Activated naive CD4-positive, alpha-beta T cell (primary cell): ENCODE measurements at places on chromosomes 11 and 22.

- DNase-seq = no peak
Observed at GRCh38 chr22:46001426-46002106, 24.6 kb upstream of the WNT7B start.

GRCh38 chr22:43427296-43428004, 15.6 kb downstream of the MPPED1 start:
- DNase-seq = no peak

DNA sequence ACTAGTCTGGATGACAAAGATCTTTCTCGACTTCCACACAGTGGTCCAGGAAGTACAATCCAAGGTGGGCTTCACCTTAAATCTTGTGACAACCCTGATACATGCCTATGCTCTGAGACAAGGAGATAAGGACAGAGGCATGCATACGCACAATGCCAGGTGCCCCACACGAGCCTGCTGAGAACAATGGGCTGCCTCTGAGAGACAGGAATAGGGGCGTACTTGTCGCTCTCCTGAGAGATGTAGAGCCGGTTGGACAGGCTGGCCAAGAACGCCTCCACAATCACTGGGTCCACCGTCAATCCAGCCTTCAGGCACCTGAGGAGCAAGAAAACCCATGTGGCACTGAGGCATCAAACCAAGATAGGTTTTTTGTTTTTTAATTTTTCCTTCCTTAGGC, 25.5 kb downstream of the SERPIND1 start:
- DNase-seq = no peak

GRCh38 chr11:123573286-123573685, 81.1 kb downstream of the SCN3B start:
- DNase-seq = no peak

GRCh38 chr11:44994753-44995152, 44.1 kb upstream of the TP53I11 start:
- DNase-seq = no peak

- no peak for DNase-seq
Observed at GRCh38 chr11:31957674-31958073, 133.2 kb upstream of the RCN1 start.

DNA sequence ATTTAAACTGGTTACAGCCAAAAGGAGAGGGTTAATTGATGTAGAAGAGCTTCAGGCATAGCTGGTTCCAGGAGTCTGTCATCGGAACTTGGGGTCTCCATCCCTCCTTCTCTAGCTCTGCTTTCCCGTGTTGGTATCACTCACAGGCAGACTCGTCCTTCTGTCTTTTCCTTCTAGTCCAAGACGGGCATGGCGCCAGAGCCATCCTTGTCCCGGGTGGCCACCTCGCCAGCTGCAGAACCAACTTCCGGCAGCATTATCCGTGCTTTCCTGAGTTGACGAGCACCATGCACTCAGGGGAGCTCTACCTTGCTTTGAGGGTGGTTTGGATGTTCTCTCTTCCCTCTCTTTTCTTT, 14.7 kb downstream of the LINC01488 start:
- no peak for DNase-seq

DNA sequence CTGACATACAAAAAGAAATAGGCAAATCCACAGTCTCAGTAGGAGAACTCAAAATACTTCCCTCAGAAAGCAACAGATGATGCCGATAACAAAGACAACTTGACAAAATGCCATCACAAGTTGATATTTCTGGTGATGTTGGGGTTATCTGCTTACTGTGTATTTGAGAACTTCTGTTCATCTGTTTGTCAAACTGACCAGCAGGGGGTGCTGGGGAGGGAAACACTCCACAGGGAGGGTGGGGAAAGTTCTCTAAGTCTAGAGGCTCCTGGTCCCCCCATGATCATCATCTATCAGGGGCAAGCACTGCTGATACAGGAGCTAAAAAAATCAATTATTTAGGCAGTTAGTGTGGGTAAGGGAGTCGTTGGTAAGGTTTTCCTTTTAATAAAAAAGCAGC, 19.2 kb downstream of the GLYATL1 start:
- DNase-seq = no peak

DNA sequence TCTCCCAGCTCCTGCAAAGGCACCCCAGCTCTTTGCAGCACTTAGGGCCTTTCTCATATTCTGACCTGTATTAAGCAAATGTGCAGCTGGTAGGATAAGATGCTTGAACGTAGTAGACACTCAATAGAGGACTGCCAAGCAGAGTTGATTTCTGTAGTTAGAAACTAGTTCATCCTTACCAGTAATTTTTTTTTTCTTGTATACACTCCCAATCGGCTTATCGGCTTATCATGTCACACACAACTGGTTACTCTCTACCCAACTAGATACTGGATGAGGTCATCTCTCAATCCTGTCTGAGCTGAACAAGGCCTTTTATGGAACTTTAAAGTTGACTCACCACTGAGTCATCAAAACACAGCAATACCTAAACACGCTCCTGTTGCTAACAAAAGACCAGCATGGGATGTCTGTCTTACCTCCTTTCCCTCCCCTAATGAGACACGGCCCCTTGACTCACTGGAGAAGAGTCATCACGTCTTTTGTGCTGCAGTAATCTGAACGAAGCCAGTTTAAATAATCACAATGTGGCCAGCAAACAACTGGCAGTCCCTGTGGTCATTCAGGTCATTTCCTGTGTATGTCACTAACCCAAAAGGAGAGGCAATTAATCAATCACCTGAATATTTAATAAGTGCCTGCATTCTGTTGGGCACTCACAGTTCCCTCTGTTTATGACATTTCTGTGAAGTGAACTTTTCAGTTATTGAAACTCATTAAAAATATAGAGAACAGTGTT, 7.5 kb upstream of the WEE1 start:
- DNase-seq = no peak

DNA sequence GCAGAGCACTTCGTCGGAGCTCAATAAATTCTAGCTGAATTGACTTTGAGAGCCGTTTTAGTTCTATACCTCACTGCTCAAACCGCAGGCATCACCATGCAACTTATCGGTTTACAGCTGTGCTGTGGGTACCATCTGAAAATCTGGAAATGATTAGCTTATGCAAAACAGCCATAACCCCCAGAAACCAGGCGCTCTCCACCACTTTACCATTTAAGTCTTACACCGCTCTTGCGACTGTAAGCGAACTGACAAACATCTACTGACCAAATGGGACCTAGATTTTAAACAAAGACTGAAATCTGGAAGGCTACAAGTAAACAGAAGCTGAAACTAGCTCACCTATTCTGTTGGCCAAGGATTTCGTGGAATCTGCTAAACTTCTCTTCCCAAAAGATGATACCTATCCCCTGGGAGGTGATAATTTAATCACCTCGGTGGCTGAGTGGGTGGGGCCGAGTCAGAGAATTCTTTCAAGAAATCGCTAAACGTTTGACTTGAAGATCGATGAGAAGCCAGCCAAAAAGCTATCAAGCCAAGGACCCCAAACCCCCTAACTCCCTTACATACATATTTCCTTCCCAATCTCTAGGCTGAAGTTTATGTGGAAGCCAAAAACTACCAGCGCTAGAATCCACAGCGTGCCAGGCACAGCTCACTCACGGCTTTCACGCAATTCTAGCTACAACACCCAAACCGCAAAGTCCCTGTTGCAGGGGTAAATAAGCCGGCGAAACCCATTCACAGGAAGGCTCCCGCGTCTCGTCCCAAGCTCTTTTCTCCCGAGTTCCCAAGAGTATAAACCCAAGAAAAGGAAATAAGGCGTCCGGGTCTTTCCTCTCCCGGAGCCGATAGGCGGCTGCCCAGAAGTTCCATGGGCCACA, 644 bp downstream of the SPTY2D1 start:
- no peak for DNase-seq

- no peak for DNase-seq
Observed at GRCh38 chr11:120462825-120463224, 48.7 kb upstream of the GRIK4 start.

- DNase-seq = no peak
Observed at GRCh38 chr11:102780491-102780918, at the start of gene MMP10. TSS of gene MMP10 (minus strand) at chr11:102780628. CDS start at chr11:102780591, 37 bp downstream.

GRCh38 chr11:32440916-32441315, 5.6 kb upstream of the WT1 start:
- no peak for DNase-seq

- no peak for DNase-seq
Observed at GRCh38 chr22:21000987-21001600, 824 bp downstream of the THAP7 start.

DNA sequence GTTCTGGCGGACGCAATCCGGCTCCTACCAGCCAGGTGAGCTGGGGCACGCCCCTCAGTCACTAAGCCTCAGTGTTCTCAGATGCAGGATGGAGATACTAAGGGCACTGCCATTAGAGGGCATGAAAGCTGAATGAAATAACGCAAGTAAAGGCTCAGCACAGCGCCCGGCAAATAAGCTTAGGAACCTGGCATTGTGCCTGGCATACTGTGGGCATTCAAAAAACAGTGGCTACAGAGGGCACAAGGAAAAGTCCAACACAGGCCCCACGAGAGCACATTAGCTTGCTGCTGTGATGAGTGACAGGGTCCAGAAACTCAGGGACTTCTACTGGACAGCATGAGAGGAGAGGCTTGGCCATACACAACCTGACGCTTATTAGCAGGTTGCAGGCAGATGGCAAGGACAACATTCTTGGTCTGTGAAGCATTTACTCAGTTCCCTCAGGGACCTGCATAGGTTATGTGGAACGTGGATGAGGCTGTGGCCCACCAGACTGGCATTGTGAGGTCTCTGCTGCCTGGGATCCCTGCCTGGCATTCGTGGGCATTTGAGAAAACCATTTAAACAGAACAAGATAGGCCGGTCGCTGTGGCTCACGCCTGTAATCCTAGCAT, 12.2 kb downstream of the TXN2 start:
- DNase-seq = no peak

- no peak for DNase-seq
Observed at GRCh38 chr11:130131961-130132850, 27.4 kb upstream of the ST14 start.

DNA sequence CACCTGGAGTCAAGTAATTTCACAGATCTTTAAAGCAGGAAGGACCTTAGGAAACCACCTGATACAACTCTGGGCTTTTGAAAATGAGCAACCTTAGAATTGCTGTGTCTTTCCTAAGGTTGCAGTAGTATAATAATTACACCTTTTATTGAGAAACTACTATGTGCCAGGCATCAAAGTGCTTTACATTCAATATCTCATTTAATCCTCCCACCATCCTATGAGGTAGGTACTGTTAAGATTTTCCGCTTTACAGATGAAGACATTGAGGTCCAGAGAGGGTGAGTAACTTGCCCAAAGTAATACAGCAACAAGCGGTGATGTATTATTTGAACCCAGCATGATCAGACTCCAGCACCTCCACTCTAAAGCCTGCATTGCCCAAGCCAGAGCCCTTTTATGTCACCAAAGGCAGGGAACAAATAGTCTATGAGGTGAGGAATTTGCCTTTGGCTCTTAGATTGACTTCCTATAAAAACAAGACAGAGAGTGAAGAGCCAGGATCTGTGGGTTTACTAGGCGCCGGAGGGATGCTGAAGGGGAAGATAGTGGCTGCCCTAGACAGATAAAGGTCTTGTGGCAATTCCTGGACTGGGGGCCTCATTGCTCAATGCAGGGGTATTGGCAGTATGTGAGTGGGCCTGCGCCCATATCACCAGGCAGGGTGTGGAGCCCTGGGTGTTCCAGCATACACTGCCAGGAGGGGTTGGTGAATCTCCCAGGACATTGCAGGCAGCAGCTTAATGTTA, 157.1 kb downstream of the FBXO7 start:
- DNase-seq = no peak

DNA sequence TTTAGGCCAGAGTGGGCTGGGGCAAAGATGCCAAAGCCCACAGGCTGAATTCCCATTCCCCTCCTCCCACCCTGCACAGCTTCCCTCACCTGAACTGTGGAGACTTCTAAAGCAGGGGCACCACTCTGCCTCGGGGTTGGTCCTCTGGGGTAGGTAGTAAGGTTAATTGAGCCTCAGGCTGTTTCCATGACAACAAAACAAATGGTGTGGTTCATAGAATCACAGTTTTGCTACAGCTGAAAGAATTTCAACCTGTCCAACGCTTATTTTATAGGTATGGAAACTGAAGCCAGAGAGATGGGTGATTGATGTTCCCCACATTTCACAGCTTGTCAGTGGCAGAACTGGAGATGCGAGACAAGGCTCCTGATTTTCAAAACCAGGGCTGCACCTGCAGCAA, 109.5 kb downstream of the SNX19 start:
- DNase-seq = no peak

- DNase-seq = no peak
Observed at GRCh38 chr11:111573821-111574249, 28.4 kb upstream of the SIK2 start.

DNA sequence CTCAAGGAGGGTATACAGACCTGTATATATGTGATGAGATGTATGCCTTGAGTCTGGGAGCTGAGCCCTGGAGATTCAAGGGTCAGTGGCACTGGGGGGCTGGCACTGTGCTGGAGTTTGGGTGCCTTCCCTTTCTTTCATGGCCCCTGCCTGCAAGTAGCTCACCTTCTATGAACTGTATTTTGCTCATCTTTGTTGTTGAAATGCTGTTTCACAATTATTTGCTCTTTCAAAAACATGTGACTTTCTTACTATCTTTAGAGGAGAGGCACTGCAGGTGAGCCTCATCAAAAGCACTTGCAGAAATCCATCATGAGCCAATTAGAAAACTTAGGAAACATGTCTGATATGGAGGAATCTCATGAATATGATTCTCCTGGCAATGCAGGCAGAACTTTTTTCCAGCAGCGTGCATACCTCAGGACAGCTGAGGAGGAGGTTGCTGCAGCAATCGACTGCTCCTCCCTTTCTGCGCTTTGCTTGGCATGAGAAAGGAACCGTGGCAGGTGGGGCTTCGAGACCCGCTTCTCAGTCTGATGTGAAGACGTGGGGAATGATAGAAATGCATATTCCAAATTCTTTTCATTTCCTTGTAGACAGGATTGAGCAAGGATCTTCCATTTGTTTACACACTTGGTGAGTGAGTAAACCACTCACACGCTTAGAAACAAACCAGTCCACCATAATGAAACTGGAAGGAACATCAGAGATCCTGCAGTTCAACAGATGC, 178.4 kb upstream of the E2F8 start:
- no peak for DNase-seq

GRCh38 chr11:80007616-80008015, 566.8 kb upstream of the TENM4 start:
- no peak for DNase-seq

- DNase-seq = no peak
Observed at GRCh38 chr22:42758931-42759629, 38.4 kb upstream of the A4GALT start.

DNA sequence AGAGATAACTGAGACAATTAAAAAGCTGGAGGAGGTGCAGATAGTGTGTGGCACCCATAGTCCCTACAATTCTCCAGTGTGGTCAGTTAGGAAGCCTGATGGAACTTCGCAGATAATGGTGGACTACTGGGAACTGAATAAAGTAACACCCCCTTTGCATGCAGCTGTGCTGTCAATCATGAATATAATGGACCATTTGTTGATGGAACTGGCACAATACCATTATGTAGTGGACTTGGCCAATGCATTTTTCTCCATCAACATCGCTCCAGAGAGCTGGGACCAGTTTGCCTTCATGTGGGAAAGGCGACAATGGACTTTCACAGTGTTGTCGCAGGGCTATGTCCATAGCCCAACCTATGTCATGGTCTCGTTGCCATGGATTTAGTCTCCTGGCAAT, 324.2 kb downstream of the TMEM135 start:
- no peak for DNase-seq

GRCh38 chr11:34303028-34303570, 54.7 kb downstream of the ABTB2 start:
- no peak for DNase-seq
